ENCODE measurements at places on chromosomes 7 and 10.

DNA sequence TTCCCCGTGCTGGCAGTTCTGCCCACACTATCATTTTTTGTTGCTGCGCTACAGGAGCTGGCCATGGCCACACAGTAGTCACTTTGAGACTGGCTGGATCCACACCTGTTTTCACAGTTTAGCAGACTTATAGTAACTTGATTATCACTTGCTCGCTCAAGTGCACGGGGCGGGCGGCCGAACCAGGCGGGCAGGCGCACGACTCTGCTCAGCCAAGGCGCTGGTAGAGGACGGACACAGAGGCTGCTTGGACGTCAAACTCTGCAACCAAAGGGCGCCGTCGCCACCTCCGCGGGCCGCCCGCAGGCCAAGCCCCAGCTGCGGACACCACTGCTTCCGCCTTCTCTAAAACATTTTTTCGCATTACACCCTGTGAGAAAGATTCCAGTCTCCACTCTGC lies 38.4 kb upstream of the PHYHIPL start:
- DNase-seq: no peak

GRCh38 chr7:53325061-53325460 lies 289.6 kb downstream of the POM121L12 start:
- DNase-seq: no peak

GRCh38 chr10:78465431-78465830 lies 431.8 kb downstream of the RPS24 start:
- DNase-seq: no peak

DNA sequence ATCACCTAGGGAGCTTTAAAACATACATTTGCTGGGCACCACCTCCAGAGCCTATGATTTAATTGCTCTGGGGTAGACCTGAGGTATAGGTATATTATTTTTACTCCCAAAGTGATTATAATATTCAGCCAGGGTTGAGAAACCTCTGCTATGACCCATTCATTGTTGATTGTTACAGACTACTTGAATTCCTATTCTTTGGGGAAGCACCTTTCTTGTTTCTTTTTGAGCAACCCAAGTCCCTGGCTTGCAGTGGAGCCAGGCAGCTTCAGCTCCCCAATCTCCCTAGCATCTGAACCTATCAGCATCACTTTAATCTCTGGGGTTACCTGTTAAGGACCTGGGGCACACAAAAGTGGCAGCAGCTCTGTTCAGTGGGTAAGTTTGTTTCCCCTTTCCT lies 8.6 kb downstream of the PRKG1 start:
- no peak for DNase-seq

DNA sequence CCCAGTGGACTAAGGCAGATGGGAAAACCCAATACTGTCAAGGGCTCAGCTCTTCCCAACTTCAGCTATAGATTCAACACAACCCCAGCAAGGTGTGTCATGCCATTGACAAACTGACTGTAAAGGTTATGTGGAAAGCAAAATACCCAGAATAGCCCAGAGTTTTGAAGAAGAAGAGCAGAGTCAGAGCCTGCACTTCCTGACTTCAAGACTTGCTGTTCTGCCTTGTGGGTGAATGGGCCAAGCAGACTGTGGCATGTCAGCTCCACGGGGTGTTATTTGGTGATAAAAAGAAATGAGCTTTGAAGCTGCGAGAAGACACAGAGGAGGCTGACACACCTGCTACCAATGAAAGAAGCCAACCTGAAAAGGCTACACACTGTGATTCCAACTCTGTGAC lies 89.7 kb downstream of the NKX6-2 start:
- no peak for DNase-seq

DNA sequence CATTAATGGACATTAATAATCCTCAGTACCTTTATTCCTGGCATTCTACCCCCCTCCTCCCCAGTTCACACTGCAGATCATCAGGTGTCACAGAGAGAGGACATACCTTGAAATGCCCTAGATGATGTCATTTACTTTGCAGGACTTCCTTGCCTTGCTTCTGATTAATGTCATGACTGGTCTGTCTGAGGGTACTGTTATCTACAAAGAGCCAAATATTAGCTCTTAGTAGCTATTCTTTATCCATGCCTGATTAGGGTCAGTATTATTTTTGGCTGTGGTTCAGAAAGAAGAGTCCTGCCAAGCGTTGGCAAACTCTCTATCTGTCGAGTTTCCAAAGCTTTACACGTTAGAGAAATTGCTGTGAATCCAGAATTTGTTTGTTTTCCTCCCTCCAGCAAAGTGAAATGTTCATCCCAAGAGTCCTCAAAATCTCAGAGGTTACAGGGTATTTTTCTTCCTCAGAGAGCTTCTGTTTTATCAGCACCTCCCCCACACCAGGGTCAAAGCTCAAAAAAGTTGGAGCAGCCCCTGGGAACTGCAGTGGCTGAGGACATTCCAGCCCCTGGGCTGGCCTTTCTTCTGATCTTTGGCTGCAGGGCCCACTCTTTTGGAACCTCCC lies 12.6 kb downstream of the SCD start:
- no peak for DNase-seq

DNA sequence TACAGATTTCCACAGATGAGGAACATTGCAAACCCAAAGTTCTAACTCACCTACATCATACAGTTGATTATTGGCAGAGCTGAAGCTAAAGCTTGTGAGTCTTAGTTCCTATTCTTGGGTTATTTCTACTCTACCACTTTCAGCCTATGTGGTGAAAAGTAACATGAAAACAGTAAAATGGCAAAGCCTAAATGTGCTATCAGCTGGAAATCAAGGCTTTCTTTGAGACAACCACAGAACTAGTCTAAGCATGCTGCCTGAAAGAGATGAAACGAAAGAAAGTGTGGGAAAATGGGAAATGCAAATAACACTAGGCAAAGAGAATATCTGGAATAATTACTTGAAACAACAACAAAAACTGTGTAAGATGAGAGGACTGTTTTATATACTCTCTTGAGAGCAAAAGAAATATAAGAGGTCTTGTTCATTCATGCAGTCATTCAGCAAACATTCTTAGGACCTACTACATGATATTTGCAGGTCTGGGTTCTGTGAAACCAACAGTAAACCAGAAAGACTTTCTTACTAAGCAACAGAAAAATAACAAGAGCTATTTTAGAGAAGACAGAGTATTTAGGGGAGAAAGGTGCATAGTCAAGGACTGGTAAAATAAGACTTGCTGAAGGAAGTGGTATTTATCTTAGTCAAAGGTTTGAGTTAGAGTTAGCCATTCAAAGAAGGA lies 437.1 kb downstream of the HTR7 start:
- DNase-seq: no peak

DNA sequence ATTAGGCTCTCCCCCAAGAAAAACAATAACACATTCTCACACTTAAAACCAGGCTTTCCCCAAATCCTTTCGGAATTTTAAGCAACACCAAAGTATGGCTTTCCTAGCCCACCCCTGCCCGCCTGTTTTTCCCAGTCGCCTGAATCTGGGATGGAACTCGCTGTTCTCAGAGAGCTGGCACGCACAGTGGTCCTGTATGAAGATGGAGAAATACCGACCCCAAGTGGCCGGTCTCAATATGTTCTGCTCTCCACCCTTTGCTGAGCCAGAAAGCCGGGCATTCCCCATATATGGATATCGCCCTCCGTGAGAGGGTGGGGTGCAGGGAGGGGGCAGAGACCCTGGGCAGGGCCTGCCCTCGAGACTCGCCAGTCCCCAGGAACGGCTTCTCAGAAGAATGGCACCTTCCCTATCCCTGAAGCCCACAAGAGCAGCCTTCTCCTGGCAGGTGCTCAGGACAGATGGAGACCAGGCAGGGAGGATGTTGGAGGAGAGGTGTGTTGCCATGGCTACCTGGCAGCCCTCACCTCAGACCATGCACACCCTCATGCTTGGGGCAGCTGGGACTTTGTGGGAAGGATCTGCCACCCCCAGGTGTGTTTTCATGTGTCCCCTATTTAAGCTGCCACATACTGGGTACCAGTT lies 3.4 kb downstream of the TACR2 start:
- DNase-seq: peak; percentile 67

GRCh38 chr10:95303535-95303934 lies 12.7 kb upstream of the PDLIM1 start:
- DNase-seq: no peak

DNA sequence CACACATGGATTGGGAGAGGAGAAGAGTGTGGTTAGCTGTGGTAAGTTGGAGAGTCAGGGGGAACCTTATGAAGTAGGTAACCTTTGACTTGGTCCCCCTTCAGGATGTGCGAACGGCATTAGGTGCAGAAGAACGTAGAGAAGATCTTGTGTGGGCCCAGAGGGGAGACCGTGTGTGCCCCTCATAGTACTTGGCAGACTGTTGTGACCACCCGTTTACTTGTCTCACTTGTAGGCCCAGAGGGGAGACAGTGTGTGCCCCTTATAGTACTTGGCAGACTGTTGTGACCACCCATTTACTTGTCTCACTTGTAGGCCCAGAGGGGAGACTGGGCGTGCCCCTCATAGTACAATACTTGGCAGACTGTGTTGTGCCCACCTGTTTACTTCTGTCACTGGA lies 2.6 kb downstream of the GTPBP4 start:
- no peak for DNase-seq

DNA sequence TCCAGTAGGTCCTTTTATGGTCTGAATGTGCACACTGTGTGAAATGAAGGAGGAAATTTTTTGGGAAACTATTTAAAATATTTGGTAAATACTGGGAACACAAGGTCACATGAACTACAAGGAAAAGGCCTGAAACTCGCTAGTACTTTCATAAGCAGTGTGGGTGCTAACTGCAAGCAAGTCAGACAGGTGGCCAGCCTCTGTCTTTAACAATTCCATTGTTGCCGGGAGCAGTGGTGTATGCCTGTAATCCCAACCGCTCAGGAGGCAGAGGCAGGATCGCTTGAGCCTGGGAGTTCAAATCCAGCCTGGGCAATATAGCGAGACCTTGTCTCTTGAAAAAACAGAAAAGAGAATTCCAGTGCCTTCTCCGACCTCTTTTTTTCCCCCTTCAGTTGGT lies 37.5 kb downstream of the SMURF1 start:
- no peak for DNase-seq

GRCh38 chr10:28906934-28907333 lies 229.6 kb downstream of the BAMBI start:
- peak; percentile 3 for DNase-seq

DNA sequence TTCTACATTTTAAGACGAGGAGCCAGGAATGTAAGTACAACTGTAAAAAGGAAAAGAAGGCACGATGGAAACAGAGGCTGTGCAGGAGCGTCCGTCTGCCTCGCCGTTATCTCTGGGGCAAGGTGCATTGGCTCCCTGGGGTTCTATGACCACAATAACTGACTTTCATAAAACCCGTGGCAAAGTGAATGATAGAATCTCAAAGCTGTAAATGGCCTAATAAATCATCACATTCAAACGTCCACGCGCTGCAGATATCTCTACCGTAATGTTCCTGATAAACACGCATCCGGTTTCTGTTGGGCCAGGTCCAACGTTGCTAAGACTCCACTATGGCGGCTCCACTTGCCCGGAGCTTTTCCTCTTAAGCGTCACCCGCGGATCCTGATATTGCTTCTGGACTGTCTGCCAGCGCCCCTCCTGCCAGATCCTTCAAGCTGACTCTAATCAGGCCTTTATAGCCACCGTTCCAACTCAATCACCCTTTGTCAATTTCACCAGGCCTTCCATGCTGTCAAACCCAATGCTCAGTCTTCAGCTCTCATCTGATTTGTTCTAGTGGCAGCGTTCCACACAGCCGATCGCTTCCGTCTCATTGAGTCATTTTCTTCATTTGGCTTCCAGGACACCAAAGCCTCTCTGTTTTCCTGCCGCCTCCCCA lies 265.6 kb upstream of the FOXK1 start:
- DNase-seq: no peak

GRCh38 chr7:97096661-97097060 lies 20.8 kb upstream of the SDHAF3 start:
- DNase-seq: no peak

DNA sequence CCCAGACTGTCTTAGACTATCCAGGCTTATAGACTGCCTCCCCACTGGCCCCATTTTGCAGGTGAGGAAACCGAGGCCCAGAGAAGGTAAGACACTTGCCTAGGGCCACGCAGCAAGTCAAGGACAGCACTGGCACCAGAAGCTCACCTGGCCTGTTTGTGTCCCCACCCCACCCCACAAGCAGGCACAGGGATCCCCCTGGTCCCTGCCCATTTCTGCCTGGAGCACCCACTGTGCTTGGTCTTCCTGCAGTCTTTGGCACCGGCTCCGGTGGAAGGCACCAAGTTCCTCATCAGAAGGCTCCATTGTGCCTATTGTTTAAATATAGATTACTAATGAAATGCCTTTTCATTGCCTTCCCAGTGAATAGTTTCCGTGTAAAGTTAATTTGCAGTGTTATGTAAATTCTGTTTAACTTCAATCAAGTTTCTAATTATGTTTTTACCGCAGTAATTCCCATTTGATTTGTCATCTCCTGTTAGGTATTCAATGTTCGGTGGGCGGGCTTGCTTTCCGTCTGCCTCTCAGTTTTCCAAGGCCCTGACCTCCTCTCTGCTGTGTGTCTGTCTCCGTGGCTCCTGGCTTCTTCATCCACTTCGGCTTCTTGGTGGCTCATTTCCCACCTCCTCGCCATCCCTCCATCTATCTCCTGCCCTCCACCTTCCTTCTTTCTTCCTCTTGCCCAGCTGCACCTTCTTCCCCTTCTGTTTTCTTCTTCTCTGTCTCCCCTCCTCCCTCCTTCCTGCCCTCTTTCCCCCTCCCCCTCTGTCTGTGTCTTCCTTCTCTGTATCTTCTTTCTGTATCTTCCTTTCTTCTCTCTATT lies 75.8 kb downstream of the ZMIZ1 start:
- no peak for DNase-seq

DNA sequence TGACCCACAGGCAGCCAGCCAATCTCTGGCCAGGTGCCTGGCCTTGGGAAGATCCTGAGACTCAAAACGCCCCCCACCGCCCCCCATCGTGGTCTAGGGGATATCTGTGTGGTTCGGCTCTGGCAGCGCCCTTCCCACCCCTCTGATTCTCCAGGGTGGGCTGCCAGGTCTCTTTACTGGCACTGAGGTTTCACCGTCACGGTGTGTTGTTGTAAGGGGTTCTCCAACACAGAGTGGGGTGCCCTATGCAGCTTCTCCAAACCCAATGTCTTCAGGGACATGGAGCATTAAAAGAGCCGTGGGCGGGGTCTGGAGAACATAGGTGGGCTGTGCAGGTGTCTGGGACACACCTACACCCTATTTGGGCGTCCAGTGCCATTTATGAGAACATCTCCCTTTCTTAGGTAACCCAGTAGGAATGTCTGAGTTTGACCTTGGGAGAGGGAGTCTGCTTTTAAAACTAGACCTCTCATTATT lies 1.5 kb downstream of the MAFK start:
- DNase-seq: no peak

- DNase-seq: no peak
Measured at GRCh38 chr10:49678827-49679479, 498 bp upstream of the C10orf53 start.

DNA sequence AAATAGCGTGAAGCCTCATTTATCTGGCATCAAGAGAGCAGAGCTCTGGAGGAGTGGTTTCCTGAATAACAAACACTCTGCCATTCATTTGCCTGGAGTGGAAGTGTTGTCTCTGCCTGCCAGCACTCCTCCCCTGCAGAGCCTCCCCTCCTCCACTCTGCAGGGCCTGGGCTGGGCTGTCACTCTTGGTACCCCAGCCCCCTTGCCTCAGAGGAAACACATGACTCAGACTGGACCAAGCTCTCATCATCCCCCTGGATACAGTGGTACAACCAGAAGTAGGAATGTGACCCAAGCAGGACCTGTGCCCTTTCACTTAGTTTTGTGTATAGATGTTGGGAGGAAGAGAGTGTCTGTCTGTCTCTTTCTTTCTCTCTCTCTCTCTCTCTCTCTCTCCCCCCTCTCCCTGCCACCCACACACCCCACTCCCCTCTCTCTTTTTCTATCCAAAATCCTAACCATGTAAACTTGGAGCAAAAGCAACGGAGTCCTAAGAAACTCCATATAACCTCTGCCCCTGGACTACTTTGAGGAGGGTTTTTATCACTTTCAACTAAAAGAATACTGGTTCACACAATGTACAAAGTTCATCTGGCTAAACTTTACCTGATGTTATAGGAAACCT lies 43.9 kb downstream of the DOCK4 start:
- DNase-seq: no peak
